Gastroesophageal sphincter (tissue), 4 donors: ENCODE measurements at places on chromosomes 12 and 14. TPM values are rescaled to one million over a fixed set of nuclear protein-coding genes. Genes with fewer than 3 reads are reported as not detected.

PTPRB gene
- total RNA-seq, result 12.5 TPM

GRCh38 chr12:102954134-102954533 is 3.3 kb upstream of the ASCL1 start:
- H3K4me1 ChIP-seq, result no peaks in the 10 kb centered on the region
- peaks cover 100% of the 10 kb centered on the region for H3K27me3 ChIP-seq
- no peaks in the 10 kb centered on the region for H3K36me3 ChIP-seq
- H3K4me3 ChIP-seq, result no peak overlapping the region

CNIH1 gene
- total RNA-seq, result 96.8 TPM

CPNE8 gene
- 44.2 TPM for total RNA-seq
